Cardiac septum (tissue), 1 donor: ENCODE measurements at places on chromosomes 13 and 19. TPM values are rescaled to one million over a fixed set of nuclear protein-coding genes. Genes with fewer than 3 reads are reported as not detected.

The ZNF837 gene
- total RNA-seq: 0.54 TPM

The CBARP gene
- total RNA-seq: 1.9 TPM

The ZNF570 gene
- 6.6 TPM for total RNA-seq

The TBXA2R gene
- total RNA-seq: 1.9 TPM

The SMIM44 gene
- not detected for total RNA-seq

The CATSPERD gene
- not detected for total RNA-seq

The SYNGR4 gene
- total RNA-seq: not detected

The PRR19 gene
- total RNA-seq: 0.16 TPM

The CYP2F1 gene
- total RNA-seq: not detected

The TMEM59L gene
- total RNA-seq: 3.0 TPM

The PRDX2 gene
- 595 TPM for total RNA-seq

DNA sequence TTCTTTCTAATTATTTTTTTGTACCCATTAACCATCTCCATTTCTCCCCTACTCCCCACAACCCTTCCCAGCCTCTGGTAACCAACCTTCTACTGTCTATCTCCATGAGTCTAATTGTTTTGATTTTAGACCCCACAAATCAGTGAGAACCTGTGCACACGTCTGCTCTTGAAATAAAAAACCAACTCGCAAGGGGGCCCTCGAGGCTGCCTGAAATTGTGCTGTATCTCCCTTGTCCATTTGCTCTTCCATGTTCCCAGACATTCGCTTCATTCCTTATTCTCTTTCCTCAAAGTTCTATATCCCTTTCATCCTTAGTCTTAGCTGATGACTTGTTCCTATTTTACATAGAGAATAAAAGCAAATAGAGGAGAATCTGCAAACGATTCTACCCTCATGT is 95.0 kb downstream of the GPC5 start:
- no peak for DNase-seq

- DNase-seq: no peak
These were observed 19.0 kb upstream of the SPRY2 start for GRCh38 chr13:80359778-80360452.

GRCh38 chr13:45892513-45892912 is 41.0 kb upstream of the SIAH3 start:
- DNase-seq: no peak

GRCh38 chr19:31261603-31262212 is 87.5 kb downstream of the TSHZ3 start:
- DNase-seq: peak; percentile 26

- no peak for DNase-seq
These were observed 328.8 kb upstream of the SLITRK1 start for GRCh38 chr13:84211048-84211447.

GRCh38 chr13:91212231-91212630 is 135.3 kb upstream of the MIR17HG start:
- DNase-seq: no peak

GRCh38 chr13:32247887-32248286 is 67.3 kb downstream of the ZAR1L start:
- DNase-seq: no peak

DNA sequence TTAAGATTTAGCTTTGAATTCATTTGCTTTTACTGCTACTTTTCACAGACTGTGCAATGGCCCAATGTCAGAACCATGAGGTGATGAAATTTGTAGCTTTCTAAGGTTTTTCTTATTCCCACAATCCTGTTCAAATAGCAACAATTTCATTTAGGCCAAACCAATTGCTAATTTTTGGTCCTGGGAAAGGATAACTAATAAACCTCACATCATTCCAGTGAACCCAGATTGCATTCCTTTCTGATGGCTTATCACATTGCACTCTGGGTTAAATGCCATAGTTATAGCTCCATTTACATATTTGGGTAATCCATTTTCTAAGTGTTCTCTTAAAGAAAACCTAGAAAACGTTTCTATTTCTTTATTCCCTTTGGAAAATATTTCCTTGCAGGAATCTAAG is 22.9 kb upstream of the POMP start:
- DNase-seq: no peak

GRCh38 chr19:57075801-57076492 is 43.8 kb upstream of the USP29 start:
- DNase-seq: no peak

GRCh38 chr13:73602295-73602694 is 531.9 kb downstream of the KLF12 start:
- no peak for DNase-seq

DNA sequence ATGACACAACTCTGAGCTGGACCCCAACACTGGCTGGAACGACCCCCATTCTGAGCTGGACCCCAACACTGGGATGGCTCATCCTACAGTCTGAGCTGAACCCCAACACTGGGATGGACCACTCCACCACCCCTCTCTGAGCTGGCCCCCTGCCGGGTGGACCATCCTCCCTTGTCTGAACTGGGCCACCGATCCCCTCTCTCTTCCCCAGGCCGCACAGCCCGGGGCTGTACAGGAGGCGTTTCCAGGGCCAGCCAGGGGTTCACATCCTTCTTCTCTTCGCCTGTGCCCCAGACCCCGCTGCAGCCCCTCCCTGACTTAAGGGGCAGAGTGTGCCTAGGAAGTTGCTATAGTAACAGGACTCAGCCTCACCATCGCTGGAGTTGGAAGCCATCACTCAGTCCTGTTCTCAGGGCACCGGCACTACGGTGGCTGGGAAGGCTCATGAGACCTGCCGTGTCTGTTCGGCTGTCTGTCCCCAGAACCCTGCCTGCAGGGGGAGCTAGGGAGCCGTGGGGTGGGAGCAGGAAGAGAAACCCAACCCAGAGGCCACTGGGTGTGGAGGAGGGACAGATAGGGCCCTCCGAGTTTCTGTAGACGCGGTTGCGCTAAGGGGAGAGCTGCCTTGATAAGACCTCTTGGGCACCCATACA is 3.7 kb downstream of the PRKACA start:
- DNase-seq: peak; percentile 83

DNA sequence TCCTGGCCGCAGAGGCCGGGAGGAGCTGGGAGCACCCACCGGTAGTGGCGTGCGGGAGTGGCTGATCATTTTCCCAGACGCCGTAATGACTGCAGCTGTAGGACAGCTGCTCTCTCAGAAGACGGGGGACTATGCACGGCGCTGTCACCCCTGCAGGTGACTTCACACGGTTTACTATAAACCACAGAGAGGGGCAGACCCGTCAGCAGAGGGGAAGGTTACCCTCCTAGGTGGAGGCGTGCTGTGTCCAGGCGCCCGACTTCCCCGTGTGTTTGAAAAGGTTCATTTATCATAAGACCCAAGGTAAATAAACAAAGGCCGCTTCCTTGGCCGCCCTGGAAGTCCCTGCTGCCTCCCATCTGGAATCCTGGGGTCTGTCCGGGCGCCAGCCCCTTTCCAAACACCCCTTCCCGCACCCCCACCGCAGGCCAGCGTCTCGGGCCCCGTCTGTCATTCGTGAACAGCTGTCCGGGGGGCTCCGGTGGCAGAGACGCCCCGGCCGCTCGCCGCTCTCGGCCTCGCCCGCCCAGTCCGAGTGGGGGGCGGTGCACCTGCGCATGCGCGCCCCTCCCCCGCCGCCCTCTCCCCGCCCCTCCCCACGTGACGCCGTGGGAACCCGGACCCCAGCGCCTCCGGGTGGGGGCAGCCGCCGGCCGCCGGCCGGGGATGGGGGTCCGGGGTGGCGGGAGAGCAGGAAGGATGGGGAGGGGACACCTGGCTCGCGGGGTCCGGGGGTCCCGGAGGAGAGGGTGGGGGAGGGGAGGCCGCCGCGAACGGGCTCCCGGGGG is 915 bp downstream of the SHC2 start:
- DNase-seq: peak; percentile 80

DNA sequence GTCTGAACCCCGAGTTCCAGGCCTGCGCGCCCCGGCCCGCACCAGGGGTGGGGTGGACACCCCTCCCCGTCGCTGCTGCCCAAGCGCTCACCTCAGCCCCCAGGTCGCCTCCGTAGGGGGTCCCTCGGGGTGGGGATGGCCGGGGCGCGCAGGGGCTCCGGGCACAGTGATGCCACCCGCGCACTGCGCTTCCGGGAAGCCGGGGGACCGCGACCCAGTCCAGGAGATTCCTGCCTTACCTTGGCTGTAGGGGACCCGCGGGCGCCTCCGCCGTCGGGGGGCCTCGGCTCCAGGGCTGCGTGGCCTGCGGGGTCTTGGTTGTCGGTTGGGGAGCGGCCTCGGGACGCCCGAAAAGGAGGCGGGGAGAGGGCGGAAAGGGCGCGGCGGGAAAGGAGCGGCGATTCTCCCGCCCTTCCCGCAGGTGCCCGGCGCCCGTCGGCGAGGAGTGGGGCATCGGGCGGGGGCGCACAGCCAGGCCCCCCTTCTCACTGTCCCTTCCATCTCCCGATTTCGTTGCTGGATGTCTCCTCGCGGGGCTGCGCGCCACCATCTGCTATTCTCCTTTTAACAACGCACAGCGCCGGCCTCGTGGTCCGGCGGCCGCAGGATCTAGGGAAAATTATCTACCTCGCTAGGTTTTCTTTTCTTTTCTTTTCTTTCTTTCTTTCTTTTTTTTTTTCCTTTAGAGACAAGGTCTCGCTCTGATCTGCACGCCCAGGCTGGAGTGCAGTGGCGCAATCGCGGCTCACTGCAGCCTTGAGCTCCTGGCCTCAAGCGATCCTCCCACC is at the start of gene KEAP1:
Gene KEAP1, minus strand, starts transcription at position 355 of the 788 bp plus-strand sequence. CDS start 3,323 bp downstream, outside the sequence.
- peak; percentile 77 for DNase-seq

GRCh38 chr13:109233293-109233692 is 553.1 kb downstream of the IRS2 start:
- no peak for DNase-seq

DNA sequence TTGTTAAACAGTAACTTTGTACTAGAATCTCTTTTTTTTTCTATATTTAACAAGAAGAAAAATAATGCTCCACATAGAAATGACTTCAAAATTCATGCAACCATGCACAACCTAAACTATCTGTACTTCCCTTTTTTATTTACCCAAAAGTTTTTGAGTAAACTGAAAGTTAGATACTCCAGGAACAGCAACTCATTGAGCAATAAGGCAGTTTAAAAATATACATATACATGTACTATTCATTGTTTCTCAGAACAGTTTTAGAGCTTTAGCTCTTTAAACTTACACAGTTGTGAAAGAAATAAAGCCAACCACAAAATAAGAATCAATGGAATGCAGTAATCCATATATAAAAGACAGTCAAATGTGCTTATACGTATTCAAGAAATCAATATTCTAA is 39.2 kb downstream of the MTMR6 start:
- DNase-seq: no peak

DNA sequence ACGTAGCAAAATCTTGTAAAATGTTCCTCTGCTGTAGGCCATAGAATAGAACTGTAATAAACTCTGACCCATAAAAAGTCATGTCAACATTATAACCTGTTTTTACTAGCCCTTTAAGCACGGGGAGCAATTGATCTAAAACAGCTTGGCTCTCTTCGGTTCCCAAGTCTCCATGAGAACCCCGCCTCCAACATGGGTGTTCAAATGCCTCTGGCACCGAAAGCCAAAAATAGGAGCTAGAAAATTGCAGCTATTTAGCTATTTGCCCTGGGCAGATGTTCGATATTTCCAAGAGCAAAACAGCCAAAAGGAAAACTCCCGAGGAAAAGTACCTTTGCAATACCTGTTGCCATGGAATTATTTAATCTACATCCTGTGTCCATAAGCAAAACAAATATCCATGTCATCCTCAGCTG is 563.1 kb downstream of the EFNB2 start:
- DNase-seq: no peak

DNA sequence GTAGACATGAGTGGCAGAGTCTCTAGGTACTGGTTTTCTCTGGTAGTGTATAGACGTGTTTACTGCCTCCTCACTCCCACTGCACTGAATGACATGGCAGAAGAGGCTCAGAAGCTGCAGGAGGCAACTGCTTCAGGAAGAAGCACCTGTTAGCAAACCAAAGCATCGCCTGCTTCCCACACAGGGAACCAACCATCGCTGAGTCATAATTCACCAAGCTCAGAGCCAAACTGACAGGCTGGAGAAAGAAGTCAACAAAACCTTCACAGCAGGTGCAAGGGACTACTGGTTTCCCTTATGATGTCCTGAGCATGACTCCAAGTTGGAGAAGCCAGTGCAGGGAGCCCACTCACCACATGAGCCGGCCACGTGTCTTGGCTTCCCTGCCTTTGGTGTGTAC is 69.8 kb downstream of the KCTD12 start:
- DNase-seq: no peak

DNA sequence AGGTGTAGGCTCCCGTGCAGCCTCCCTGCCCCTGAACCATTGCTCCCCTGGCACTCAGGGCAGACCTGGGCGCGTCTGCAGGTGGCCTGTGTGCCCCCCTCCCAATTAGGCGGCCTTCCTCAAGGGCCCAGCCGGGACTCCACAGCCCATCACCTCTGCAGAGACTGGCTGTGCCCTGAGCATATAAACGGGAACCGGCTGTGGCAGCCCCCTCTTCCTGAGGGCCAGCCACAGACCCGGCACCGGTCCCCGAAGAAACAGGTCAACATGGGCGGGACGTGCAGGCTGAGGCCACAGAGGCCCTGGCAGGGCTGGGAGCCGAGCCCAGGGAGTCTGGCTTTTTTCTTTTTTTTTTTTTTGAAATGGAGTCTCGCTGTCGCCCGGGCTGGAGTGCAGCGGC is 12.0 kb downstream of the PIAS4 start:
- no peak for DNase-seq

- DNase-seq: no peak
These were observed 3.2 kb upstream of the PVR start for GRCh38 chr19:44640518-44640917.

DNA sequence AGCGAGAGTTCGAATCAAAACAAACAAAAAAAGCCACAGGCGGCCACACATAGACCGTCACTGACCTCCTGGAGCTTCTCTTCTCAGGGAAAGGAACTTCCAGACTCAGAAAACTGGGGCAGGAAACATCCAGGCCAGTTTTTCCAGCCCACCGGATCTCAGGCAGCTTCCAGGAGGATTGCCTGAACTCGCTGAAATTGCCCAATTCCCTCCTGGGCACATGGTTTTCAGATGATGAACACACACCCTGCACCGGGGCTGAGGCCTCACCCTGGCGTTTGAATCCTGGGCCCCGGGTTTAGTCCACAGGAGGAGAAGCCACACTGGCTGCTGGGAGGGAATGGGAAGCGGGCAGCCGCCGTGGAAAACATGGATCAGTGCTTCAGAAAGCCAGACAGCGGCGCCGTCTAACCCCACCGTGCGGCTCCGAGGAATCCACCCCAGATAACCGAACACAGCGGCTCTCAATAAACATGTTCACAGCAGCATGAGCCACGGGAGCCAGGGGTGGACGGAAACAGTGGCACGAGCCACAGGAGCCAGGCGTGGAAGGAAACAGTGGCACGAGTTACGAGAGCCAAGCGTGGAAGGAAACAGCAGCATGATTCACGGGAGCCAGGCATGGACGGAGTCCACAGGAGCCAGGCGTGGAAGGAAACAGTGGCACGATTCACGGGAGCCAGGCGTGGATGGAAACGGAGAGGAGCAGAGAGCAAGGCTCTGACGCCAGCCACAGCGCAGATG is 18.2 kb upstream of the PTBP1 start:
- no peak for DNase-seq
